Progenitor cell of endocrine pancreas (in vitro differentiated cells): ENCODE measurements at places on chromosomes 3 and 15. TPM values are rescaled to one million over a fixed set of nuclear protein-coding genes. Genes with fewer than 3 reads are reported as not detected.

GABRR3 gene
- total RNA-seq = not detected in 2 replicates

LHFPL4 gene
- 0.55 and 0.64 TPM in 2 replicates for total RNA-seq

ARHGEF26 gene
- 10.0 and 10.8 TPM in 2 replicates for total RNA-seq

LPCAT4 gene
- 65.7 and 68.2 TPM in 2 replicates for total RNA-seq

RBMS3 gene
- total RNA-seq = 3.8 and 5.1 TPM in 2 replicates

IGDCC3 gene
- 125 and 138 TPM in 2 replicates for total RNA-seq

HGD gene
- 11.9 and 27.8 TPM in 2 replicates for total RNA-seq

ROBO2 gene
- 75.2 and 83.8 TPM in 2 replicates for total RNA-seq

PLA2G4E gene
- 0.09 TPM in 1 of 2 replicates, not detected in the other for total RNA-seq

- peaks cover 2% of the 10 kb centered on the region for H3K36me3 ChIP-seq
- peaks cover 7% of the 10 kb centered on the region for H3K4me1 ChIP-seq
- no peaks in the 10 kb centered on the region for H3K27me3 ChIP-seq
- H3K4me3 ChIP-seq = no peak overlapping the region
- H3K27ac ChIP-seq = peak overlapping the region; percentile 39
- DNase-seq = peak; percentile 58
Observed at GRCh38 chr15:60520825-60521368, 42.0 kb upstream of the ICE2 start.

DNA sequence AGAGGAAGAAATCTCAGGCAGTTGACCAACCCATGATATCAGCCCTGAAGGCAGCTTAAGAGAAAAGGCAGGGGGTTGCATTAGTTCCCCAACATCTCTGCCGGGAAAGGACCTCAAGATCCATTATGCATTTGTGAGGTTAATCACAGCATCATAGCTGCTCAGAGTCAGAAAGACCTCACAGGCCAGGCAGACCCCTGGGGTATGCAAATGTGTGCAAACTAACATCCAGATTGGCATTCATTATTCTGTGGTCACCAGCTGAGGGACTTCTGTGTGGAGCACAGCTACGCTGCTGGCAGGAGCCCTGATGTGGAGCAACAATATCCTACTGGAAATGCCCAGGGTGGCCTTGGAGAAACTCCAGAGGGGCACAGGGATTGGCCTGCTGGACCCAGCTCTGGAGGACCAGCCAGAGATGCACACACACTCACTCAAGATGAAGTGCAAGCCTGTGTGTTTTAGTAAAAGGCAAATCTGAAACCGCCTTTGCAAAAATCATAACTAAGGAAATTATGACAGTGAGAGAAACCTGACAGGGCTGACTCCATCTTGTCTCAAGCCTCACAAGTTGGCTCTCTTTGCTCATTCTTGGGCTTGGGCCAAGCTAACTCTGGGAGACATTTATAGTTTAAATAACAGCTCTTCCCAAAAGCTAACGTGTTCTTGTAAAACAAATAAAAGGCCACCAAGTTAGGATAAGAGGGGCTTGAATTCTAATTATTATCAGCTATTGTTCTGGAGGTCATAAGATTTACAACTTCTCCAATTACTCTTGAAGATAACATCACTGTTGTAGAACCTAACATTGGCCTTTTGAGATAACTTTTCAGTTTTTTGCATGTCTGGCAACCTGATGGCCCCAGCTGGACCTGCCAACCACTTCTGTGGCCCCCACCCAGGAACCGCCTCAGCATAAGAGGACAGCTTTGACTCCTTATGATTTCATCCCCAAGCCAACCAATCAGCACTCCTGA lies 257.1 kb downstream of the UACA start:
- no peak for DNase-seq
- no peak overlapping the region for H3K4me3 ChIP-seq
- peaks cover 4% of the 10 kb centered on the region for H3K36me3 ChIP-seq
- no peak overlapping the region for H3K27ac ChIP-seq
- H3K4me1 ChIP-seq = peaks cover 19% of the 10 kb centered on the region

DNA sequence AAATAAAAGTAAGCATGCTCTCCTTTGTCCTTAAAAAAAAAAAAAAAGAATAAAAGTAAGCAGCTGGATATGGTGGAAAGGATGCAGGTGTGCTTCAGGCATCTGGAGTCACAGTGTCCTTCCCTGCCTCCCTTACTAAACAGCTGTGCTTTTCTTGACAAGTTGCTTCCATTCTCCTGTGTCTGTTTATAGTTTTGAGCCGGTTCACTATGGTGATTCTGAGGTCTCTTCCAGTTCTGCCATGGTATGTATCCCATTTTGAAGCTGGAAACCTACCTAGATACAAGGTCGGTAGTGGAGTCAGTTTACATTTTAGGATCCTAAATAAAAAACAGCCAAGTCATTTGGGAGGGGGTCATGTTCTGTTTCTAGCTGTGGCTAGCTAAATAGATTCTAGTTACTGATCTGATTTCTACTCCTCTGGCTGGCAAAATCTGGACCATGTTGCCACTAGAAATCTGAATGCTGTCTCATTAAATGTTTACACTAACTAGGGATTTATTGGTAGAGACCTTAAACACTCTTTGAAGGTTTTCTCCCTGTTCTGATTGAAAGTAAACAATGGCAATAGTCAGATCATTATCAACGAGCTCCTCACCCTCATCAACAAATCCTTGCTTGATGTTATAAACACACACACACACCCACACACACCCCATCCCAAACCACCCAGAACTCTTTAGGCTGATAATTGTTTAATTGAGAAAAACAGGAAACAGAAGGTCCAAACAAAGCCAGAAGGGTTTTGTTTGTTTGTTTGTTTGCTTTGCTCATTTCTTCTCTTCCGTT lies 7.9 kb downstream of the TNFSF10 start:
- no peak overlapping the region for H3K27ac ChIP-seq
- H3K27me3 ChIP-seq = peaks cover 13% of the 10 kb centered on the region
- DNase-seq = no peak
- no peak overlapping the region for H3K4me3 ChIP-seq

GRCh38 chr15:80127911-80128310 lies 24.9 kb upstream of the FAH start:
- no peaks in the 10 kb centered on the region for H3K4me1 ChIP-seq
- DNase-seq = no peak
- no peak overlapping the region for H3K27ac ChIP-seq
- H3K36me3 ChIP-seq = peaks cover 28% of the 10 kb centered on the region
- H3K4me3 ChIP-seq = no peak overlapping the region

DNA sequence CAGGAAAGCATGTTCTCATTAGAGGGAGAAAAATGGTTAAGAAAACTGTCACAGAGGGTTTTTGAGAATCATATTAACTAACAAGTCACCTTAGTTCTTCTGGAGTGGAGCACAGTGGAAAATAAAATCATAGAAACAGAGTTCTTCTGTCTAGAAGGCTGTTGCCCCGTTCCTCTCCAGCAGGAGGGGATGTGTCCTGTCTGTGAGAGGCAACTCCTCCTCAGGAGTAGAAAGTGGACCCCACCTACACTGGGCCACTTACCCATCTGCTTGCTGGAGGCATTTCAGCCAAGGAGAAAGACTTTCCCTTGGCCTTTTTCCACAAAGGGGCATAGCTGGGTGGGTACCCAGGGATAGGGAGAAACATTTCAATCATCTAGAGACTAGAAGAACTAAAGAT lies 106.6 kb downstream of the SSR3 start:
- peaks cover 4% of the 10 kb centered on the region for H3K27me3 ChIP-seq
- no peak overlapping the region for H3K27ac ChIP-seq
- no peak overlapping the region for H3K4me3 ChIP-seq
- no peaks in the 10 kb centered on the region for H3K4me1 ChIP-seq
- DNase-seq = no peak
- H3K36me3 ChIP-seq = no peaks in the 10 kb centered on the region

DNA sequence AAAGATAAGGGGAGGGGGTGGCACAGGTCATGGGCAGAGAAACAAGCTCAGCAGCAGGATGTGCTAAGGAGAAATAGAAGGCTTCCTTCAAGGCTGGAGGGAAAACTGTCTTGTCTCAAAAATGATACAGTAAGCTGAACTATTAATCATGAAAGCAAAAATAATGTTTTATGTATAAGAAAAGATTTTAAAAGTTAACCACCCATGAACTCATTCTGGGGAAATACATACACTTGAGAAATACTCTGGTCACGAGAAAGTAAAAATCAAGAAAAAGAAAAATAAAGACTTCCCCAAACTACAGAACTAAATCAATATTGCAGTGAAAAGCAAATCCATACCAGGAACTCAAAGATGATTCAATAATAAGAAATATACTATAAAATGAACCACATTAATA lies 80.7 kb downstream of the KLF13 start:
- H3K27ac ChIP-seq = no peak overlapping the region
- DNase-seq = no peak
- H3K36me3 ChIP-seq = peaks cover 2% of the 10 kb centered on the region
- H3K27me3 ChIP-seq = peaks cover 6% of the 10 kb centered on the region

GRCh38 chr15:43828061-43828657 lies 1.4 kb downstream of the WDR76 start:
- H3K27ac ChIP-seq = no peak overlapping the region
- H3K4me3 ChIP-seq = peak overlapping the region; percentile 77
- H3K36me3 ChIP-seq = peaks cover 5% of the 10 kb centered on the region
- H3K27me3 ChIP-seq = no peaks in the 10 kb centered on the region

DNA sequence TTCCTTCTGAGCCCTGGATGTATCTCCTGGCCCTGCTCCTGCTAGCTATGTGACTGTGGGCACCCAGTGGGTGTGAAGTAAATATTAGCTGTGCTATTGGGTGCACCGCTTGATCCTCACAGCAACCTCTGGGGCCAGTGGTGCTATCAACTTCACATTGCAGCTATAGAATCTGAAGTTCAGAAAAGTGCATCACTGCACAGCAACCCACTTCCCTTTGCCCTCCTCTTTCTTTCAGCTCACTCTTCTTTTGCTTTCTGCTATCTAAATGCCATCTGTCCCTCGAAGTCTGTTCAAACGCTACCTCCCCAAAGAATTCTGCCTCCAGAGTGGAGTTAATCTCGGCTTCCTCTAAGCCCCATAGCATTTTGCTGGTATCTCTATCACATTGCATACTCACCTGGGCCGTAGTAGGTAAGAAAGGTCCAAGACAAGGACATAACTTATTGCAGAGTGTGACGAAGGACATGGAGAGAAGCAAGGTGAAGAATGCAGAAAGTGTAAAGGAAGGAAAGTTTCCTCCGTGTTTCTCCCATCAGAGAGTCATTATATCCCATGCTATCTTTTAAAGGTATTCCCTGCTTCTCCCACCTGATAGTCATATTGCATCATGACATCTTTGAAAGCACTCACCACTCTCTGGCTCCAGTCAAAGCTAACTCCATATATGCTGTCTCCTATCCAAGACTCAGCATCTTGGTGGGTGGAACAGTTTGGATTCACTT lies 57.1 kb upstream of the BCL6 start:
- H3K27me3 ChIP-seq = peaks cover 23% of the 10 kb centered on the region
- H3K4me1 ChIP-seq = peaks cover 12% of the 10 kb centered on the region
- H3K36me3 ChIP-seq = no peaks in the 10 kb centered on the region
- DNase-seq = no peak
- H3K4me3 ChIP-seq = no peak overlapping the region
- no peak overlapping the region for H3K27ac ChIP-seq

GRCh38 chr3:62139957-62140356 lies 233.4 kb downstream of the FEZF2 start:
- no peak for DNase-seq
- H3K36me3 ChIP-seq = peaks cover 7% of the 10 kb centered on the region
- no peak overlapping the region for H3K4me3 ChIP-seq
- H3K27me3 ChIP-seq = no peaks in the 10 kb centered on the region
- no peak overlapping the region for H3K27ac ChIP-seq

DNA sequence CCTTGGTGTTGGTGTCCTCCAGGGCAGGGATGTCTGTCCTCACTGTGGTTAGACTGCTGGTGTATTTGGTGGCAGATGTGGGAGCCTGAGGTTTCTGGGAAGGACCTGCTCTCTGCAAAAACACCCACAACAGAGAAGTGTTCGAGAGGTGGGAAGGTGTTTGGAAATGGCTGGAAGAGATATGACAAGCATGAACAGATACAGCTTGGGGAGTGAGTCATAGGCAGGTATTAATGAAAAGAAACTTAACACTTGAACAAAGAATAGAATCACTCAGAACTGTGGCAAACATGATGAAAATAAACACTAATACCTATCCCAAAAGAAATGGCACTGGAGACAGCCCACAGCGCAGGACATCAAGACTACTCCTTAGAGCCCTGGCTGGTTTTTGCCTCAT lies 192.4 kb upstream of the RORA start:
- no peak overlapping the region for H3K27ac ChIP-seq
- H3K36me3 ChIP-seq = no peaks in the 10 kb centered on the region
- H3K4me1 ChIP-seq = peaks cover 8% of the 10 kb centered on the region
- DNase-seq = no peak
- no peak overlapping the region for H3K4me3 ChIP-seq

DNA sequence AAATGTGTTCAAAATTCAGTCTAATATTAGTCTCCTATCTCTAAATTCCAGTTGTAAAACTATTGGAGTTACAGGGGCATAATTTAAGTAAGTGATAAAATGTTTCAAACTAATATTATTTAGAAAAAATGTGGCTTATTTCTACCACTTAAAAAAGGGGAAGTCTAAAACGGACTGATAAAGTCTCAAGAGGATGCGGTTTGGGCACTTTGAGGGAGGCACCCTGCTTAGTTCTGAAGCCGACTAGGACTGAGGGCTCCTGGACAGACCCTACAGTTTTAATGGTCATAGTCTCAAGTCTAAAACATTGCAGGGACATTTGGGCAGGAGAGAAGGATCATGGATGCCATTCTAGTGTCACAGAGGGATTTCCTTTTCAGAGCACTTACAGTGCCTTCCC lies 566.3 kb downstream of the NR2F2 start:
- DNase-seq = no peak
- peaks cover 8% of the 10 kb centered on the region for H3K4me1 ChIP-seq
- H3K36me3 ChIP-seq = no peaks in the 10 kb centered on the region
- peaks cover 3% of the 10 kb centered on the region for H3K27me3 ChIP-seq

GRCh38 chr15:89630260-89630659 lies 25.0 kb downstream of the KIF7 start:
- no peak for DNase-seq
- H3K4me1 ChIP-seq = no peaks in the 10 kb centered on the region
- H3K4me3 ChIP-seq = no peak overlapping the region
- H3K27ac ChIP-seq = no peak overlapping the region

DNA sequence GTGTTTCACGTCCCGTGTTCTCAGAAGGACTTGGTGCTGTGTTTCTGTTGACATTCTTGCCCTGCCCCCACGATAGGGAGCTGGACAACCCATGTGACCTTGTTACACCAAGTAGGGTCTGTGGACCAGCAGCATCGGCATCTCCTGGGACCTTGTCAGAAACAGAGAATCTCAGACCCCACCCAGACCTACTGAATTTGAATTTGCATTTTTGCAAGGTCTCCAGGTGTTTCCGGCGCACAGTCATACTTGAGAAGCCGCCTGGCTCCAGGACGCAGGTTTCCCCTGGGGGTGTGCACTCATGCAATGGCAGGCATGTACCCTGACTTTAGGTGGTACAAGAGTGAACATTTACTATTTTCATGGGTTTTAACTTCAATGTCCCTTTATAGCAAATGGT lies 117.9 kb downstream of the TLE3 start:
- no peak for DNase-seq
- no peaks in the 10 kb centered on the region for H3K4me1 ChIP-seq
- H3K4me3 ChIP-seq = no peak overlapping the region
